Liver (tissue), 10 donors: ENCODE measurements at places on chromosomes 6 and 20.

DNA sequence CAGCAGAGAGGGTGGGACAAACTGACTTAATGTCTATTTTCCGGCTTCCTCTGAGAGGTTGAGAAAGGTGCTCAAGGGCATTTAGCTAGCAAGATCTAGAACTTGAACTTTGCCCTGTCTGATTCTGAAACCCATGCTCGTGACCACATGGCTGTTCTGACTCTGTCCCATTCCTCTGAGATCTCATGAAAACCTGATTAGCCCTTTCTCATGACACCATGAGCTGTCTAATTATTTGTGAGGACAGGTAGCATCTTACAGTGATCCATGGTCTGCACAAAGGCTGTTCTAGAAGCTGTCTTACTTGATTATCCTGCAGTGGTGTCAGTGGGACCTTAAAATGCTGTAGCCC is 89.6 kb upstream of the TOX2 start:
- H3K36me3 ChIP-seq = no peaks in the 10 kb centered on the region
- H3K4me3 ChIP-seq = no peak overlapping the region
- H3K27me3 ChIP-seq = no peaks in the 10 kb centered on the region
- H3K27ac ChIP-seq = no peak overlapping the region
- H3K4me1 ChIP-seq = no peaks in the 10 kb centered on the region
- DNase-seq = no peak

DNA sequence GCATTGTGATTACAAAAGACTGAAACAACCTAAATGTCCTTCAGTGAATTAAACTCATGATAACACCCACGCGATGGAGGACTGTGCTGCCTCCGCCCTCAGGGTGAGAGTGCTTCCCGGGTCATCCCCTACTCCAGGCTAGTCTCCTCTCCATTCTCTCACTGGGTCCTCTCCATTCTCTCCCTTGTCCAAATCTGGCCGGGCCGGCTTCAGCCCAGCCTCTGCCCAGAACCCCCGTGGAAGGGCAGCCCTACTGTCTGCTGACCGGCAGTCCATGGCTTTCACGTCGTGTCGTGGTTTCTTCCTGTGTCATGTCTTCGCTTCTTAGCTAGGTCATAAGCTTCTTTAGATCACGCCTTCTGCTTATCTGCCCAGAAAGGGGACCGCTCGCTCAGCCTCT is 74.8 kb downstream of the CDC5L start:
- H3K27me3 ChIP-seq = no peaks in the 10 kb centered on the region
- no peak for DNase-seq
- no peaks in the 10 kb centered on the region for H3K4me1 ChIP-seq
- no peak overlapping the region for H3K4me3 ChIP-seq
- no peak overlapping the region for H3K27ac ChIP-seq
- no peaks in the 10 kb centered on the region for H3K36me3 ChIP-seq

GRCh38 chr6:149965194-149966020 is 1.7 kb downstream of the ULBP1 start:
- DNase-seq = no peak
- peaks cover 5% of the 10 kb centered on the region for H3K4me1 ChIP-seq

DNA sequence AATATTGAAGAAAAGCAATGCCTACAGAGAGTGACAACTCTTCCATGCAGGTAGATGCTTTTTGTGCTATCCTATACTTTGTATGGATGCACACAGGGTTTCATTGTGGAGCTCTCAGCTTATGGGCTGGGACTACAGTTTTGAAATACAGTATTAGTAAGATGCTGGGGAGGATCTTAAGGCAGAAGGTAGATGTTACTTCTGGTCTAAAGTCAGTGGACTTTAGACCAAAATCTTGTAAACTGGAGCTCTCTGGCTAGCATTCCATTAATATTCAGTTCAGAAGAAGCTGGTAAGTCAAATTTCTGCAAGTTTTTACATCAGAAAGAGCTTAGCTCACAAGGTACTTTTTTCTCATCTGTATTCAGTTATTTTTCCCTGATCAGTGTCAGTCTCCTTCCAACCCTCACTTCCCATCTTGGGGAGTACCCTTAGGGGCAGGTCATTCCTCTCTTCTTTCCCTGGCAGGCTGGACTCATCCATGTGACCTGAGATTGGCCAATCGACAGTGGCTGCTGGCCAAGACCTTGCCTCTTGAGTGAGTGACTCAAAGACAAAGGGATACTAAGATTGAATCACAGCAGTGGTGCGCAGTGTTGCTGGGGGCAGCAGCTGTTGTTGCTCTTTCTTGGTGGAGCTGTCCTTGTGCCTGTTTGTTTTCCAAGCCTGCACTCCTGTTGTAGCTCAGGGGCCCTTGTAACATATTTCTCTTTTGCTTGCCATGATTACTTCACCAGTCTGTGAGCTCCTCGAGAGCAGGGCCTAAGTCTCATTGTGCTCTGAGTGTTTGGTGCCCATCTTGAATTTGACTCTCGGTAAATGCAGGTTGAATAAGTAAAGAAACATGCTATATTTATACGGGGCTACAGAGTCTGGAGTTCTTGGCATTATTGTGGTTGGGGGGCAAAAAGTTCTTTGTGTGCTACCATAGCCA is 2.8 kb upstream of the PHF20 start:
- peaks cover 3% of the 10 kb centered on the region for H3K4me1 ChIP-seq
- H3K27me3 ChIP-seq = no peaks in the 10 kb centered on the region
- H3K27ac ChIP-seq = peak overlapping the region; percentile 87
- DNase-seq = no peak
- no peak overlapping the region for H3K4me3 ChIP-seq

DNA sequence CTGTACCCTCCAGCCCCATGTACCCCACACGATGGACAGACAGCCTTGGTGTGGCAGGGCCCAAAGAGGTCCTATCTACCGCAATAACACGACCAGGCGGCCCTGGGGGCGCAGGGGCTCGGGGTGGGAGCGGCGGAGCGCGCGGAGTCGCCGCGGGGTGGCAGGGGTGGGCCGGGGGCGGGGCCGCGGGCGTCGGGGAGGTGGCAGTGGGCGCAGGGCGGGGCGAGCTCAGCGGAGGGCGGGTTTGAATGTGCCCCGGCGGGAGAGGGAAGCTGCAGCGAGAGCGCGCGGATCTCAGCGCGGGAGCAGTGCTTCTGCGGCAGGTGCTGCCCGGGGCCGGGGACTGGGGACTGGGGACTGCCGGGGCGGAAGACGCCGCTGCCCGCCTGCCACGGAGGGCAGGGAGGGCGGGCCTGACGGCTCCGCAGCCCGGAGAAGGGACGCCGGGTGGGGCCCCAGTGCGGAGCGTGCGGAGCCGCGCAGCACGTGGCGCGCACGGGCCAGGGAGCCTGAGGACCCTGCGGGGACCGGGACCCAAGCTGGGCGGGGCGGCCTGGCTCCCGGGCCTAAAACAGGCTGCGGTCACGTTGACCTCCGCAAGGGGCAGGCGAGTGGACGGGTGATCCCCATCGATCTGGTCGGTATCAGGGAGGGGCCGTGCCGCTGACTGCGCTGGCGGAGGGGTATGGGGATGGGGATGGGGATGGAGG is at the start of gene SLC29A1:
Gene SLC29A1 (plus strand): TSS at position 277 of the 710 bp plus-strand sequence. CDS start 3,719 bp downstream, outside the sequence.
- H3K27ac ChIP-seq = peak within 1 kb of the TSS; percentile 89
- H3K27me3 ChIP-seq = no peaks in the 10 kb centered on the region
- DNase-seq = peak; percentile 87
- peaks cover 51% of the 10 kb centered on the region for H3K4me1 ChIP-seq
- H3K36me3 ChIP-seq = no peaks in the 10 kb centered on the region

DNA sequence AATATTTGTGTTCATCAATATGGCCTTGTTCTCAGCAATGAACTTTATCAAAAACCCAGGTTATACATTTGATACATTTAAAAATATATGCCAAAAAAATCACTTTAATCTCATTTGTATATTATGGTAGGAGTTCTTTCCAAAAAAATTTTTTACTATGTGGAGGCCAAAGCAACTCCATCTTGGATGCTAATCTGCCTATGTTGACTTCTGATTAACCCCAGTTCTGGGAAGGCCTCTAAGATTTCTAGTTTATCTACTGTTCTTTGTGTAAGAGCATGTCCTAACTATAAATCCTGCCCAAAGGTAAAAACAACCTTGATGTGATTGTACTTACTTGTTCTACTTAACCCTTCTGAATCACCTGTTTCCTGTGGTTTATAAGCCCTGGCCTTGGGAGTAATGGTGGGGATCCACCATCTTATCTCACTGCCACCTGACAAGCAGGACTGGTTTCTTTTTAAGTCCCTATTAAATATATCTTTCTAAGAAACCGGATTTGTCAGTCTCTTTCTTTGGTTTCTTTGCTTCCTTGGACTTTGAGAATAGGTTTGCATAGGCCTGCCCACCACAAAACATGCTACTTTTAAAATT is 46.7 kb downstream of the RNGTT start:
- peaks cover 9% of the 10 kb centered on the region for H3K4me1 ChIP-seq
- no peak overlapping the region for H3K27ac ChIP-seq
- no peaks in the 10 kb centered on the region for H3K27me3 ChIP-seq
- no peak for DNase-seq

GRCh38 chr6:110439356-110439755 is 24.0 kb upstream of the DDO start:
- no peaks in the 10 kb centered on the region for H3K36me3 ChIP-seq
- H3K4me1 ChIP-seq = no peaks in the 10 kb centered on the region
- H3K4me3 ChIP-seq = no peak overlapping the region
- DNase-seq = no peak

- no peak overlapping the region for H3K4me3 ChIP-seq
- DNase-seq = no peak
- H3K27ac ChIP-seq = no peak overlapping the region
- no peaks in the 10 kb centered on the region for H3K36me3 ChIP-seq
- H3K4me1 ChIP-seq = no peaks in the 10 kb centered on the region
Measured at GRCh38 chr6:94953867-94954631, 623.3 kb upstream of the MANEA start.

DNA sequence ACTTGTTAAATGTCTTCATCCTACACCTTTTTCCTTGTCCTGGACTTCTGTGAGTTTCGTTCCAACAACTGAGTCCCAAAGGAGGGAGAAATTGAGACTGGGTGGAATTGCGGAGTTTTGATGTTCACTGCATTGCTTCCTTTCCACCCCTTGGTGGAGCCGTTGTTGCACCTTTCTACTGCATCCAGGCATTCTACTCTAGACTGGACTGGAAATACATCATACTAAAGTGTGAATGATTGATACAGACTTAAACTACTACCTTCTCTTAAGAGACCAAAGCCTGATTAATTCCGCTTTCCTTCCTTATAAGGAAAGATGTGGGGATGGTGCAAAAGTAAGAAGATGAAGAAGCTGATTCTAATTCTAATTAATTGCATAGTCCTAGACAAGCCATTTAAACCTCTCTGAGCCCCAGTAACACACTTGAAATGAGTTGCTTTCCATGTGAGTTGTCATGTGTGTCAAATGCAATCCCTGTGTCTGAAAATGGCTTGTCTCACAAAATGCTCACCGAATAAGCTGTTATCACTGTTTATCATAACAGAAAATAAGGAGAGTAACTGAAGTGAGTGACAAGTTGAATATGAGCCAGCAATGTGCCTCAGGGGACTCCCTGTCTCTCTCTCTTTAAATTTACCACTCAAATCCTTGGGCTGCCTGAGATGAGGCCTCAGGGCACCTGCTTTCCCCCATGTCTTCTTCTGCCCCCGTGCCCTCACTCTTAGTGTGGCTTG is 338.3 kb upstream of the CHD6 start:
- no peak overlapping the region for H3K4me3 ChIP-seq
- no peak for DNase-seq
- no peak overlapping the region for H3K27ac ChIP-seq
- H3K27me3 ChIP-seq = no peaks in the 10 kb centered on the region
- H3K36me3 ChIP-seq = no peaks in the 10 kb centered on the region

DNA sequence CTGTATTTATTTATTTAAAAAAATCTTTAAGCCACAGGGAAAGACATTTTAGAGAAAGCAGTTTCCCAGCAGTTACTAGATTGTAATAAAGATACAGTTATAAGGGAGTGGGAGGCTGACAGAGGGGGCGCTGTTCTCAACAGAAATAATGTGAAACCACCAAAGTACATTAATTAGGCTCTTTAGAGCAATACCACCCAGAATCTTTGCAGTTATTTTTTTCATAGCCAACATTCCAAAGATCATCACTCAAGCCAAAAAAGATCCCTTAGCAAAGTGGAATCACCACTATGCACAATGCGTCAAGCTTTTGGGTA is 331.3 kb upstream of the DEFB112 start:
- H3K4me1 ChIP-seq = no peaks in the 10 kb centered on the region
- H3K27me3 ChIP-seq = no peaks in the 10 kb centered on the region
- no peak for DNase-seq

DNA sequence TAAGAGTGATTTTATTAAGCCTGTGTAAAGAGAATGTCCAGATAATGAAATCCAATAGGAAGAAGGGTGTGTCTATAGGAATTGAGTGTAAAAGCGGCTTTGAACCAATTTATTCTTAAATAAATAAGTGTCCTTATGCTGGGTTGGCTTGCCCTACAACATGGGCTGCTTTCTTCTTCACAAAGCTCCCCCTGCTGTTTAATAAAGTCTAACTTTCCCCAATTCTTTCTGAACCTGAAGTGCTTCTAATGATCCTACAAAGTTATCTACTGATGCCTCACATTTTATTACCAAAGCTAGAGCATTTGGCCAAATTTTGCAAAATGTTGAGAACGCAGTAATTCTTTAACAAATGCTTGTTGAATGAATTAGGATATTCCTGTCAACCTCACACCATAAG is 36.3 kb upstream of the SIRT5 start:
- H3K27me3 ChIP-seq = no peaks in the 10 kb centered on the region
- H3K36me3 ChIP-seq = no peaks in the 10 kb centered on the region
- peaks cover 18% of the 10 kb centered on the region for H3K4me1 ChIP-seq
- no peak for DNase-seq
- no peak overlapping the region for H3K4me3 ChIP-seq

GRCh38 chr6:35240838-35241801 is 18.4 kb upstream of the ZNF76 start:
- H3K4me1 ChIP-seq = no peaks in the 10 kb centered on the region
- H3K36me3 ChIP-seq = no peaks in the 10 kb centered on the region
- DNase-seq = peak; percentile 84
- H3K27me3 ChIP-seq = no peaks in the 10 kb centered on the region
- H3K4me3 ChIP-seq = no peak overlapping the region

- H3K27ac ChIP-seq = no peak overlapping the region
- no peaks in the 10 kb centered on the region for H3K36me3 ChIP-seq
- no peaks in the 10 kb centered on the region for H3K27me3 ChIP-seq
- DNase-seq = no peak
- peak overlapping the region; percentile 64 for H3K4me3 ChIP-seq
Measured at GRCh38 chr6:105994118-105994590, 92.0 kb upstream of the PRDM1 start.

DNA sequence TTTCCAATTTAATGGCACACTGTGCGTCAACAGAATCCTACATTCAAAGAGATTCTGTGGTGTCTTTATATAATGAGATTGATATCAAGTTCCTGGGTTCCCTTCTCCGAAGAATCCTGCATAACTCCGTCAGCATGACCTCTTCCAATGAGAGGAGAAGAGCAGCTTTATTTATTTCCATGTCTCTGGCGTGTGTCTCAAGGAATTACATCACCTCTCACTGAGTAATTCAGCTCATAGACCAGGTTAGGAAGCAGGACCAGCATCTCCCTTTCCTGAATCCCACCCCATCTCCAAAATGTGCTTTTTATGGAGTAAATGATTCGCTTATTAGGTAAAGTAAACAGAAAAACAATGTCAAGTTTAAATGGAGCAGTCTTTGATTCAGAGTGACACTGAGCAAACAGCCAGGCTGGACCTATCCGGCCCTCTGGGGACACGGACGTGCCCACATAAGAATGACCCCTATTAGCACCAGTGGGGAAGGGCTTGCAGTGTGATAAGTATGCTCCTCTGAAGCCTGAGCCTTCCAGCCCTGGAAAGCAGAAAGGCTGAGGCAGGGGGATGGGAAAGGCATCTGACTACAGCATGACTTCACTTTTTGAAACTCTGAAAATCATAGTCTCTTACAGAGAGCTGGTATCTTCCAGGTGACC is 165.2 kb downstream of the CLIC5 start:
- no peaks in the 10 kb centered on the region for H3K27me3 ChIP-seq
- no peak overlapping the region for H3K4me3 ChIP-seq
- H3K4me1 ChIP-seq = no peaks in the 10 kb centered on the region
- no peak for DNase-seq
- H3K36me3 ChIP-seq = no peaks in the 10 kb centered on the region
- no peak overlapping the region for H3K27ac ChIP-seq
